Globus pallidus (tissue), 1 donor: ENCODE measurements at places on chromosomes 3 and 15.

DNA sequence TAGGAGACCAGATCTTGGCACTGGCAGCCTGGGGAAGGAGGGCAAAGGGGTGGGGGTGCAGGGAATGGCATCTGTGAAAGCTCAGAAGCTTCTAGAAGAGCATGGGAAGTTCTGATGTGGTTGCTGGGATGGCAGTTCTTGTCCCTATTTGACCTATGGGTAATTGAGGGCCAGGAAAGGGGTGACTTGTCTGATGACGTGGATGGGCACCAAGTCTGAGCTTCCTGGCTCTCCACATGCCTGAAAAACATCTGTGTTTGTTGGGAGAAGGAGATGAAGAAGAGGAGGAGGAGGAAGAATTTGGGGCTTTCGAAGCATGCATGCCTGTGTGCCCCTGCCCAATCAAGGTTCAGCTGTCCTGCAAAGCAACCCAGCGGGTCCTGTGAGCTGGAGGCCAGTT, 158.8 kb downstream of the SMAD6 start:
- DNase-seq = no peak

- DNase-seq = no peak
These were observed 617.6 kb upstream of the ZNF717 start for GRCh38 chr3:76402926-76403325.

DNA sequence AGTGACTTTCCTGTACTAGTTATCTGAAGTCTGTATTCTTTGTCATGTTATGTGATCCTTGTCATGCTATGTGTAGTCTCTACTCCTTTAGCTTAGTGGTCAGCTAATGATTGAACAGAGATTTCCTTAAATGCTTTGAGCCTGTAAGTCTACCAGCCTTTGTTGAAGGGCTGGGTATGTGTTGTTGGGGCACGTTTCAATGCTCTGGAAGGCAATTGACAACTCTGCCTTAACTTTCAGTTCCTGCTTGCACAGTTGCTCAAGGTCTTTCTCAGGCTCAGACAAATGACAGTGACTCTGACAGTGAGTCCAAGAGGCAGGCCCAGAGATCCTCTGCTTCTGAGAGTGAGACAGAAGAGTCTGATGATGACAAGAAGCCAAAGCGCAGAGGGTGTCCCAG, 89.3 kb downstream of the CHD2 start:
- no peak for DNase-seq

- DNase-seq = no peak
These were observed 46.9 kb downstream of the PIK3R4 start for GRCh38 chr3:130699765-130700164.

GRCh38 chr3:106421909-106422308, 553.1 kb upstream of the CBLB start:
- no peak for DNase-seq

GRCh38 chr3:12180218-12180617, 21.5 kb upstream of the TIMP4 start:
- no peak for DNase-seq

DNA sequence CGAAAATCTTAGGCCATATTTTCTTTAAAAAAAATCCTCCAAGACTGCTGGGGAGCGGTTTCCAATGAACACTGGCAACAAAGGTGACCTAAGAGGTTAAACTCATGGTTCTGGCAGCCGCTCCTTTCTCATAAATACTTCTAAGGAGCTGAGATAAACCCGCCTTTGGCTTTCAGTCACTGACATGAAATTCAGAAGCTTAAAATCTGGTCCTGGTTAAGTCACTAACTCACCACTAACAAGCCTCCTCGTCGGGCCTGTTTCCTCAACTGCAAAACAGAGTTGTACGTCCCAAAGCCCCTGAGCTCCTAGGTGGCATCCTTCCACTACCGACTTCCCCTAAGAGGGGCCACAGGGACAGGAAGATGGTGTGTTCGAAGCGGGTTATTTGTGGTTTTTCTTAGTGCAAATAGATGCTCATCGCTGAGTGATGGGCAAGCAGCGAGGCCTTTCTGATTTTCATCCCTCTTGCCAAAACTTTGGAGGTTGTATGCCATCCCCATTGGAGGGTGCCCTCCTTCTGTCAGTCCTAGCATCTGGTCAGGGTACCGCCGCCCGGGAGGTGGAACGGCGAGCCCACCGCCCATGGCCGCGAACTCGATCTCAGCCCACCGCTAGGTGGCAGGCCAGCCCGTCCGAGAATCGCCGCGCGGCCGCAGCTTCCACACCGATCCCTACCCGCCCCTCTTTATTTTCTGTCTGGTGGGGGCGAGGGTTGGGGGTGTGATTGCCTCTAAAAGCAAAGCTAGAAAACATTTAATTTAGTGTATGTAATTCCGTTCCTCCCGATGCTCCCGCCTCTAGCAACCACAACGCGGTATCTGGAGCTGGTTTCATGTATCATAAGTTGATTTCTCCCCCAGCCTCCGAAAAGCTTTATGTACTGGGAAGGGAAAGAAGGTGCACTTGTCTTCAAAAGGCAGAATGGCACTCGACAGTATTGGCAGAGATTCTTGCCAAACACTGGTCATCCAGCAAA, 4.6 kb downstream of the BCL6 start:
- peak; percentile 76 for DNase-seq

DNA sequence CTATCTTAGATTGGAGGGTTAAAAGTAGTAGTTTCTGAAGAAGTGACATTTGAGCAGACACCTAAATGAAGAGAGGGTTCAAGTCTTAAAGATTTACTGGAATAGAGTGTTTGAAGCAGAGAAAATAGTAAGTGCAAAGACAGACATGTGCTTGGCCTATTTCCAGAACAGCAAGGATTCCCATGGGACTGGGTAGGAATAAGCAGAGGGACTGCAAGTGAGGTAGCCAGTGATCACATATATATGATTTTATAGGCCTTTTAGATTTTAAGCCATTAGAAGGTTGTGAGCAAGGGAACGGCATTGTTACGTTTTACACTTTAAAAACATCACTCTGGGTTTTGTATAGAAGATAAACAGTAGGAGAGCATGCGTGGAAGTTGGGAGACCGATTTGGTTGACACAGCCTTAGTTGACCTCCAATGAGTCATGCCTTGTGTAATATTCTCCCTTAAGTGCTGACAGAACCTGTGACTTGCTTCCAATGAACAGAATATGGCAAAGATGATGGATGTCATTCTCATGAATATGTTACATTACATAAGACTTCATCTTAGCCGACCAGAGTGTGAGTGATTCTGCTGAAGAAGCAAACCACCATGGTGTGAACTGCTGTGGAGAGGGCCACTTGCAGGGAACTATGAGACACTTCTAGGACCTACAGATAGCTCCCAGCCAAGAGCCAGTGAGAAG, 37.1 kb upstream of the SLC4A7 start:
- no peak for DNase-seq

DNA sequence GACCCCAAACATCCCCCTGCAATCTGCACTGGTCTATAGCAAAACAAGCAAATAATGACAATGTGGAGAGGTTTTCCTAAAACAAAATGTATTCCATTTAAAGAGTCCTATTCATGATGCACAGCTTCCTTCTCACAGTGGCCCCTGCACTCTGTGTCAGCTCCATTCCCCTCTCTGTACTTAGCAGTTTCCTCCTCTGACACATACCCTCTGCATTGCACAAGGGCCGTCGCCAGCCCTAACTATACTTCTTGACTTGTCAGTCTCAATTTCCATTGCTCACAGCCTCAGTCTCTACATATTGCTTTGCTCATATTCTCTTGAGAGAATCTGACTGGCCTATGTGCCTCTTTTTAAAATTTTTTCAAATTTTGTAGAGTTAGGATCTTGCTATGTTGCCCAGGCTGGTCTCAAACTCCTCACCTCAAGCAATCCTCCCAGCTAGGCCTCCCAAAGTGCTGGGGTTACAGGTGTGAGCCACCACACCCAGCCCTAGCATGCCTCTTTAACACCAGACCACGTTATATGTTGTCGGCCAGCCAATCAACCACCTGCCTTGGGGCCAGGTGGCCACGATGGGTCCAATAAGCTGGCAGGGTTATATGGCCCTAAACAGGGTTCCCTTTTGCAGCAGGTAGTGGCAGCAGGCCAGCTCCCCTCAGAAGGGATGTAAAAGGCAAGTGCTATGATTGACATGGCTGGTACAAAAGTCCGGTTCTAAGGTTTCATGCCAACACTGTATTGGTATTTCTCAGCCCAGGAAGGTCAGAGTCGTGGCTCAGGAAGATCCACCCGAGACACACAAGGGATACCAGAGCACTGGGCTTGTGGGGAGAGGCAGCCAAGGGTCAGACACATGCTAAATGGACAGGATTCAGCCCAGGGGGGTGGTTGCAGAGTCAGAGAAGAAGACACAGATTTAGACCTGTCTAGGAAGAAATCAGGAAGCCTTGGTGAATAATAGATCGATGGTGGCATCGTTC, 59.0 kb upstream of the SMAD3 start:
- DNase-seq = no peak

GRCh38 chr3:171458071-171458863, 1.9 kb downstream of the TNIK start:
- no peak for DNase-seq

- DNase-seq = no peak
These were observed 76.1 kb downstream of the CLDN11 start for GRCh38 chr3:170494766-170495165.

DNA sequence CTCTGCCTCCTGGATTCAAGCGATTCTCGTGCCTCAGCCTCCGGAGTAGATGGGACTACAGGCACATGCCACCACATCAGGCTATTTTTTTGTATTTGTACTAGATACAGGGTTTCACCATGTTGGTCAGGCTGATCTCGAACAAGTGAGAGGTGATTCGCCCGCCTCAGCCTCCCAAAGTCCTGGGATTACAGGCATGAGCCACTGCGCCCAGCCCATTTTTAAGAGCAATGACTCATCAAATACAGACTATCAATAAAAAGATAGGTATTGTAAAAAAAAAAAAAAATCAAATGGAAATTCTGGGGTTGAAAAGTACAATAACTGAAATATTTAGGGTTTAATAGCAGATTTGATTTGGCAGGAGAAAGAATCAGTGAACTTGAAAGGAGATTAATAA, 129.0 kb downstream of the TJP1 start:
- no peak for DNase-seq

DNA sequence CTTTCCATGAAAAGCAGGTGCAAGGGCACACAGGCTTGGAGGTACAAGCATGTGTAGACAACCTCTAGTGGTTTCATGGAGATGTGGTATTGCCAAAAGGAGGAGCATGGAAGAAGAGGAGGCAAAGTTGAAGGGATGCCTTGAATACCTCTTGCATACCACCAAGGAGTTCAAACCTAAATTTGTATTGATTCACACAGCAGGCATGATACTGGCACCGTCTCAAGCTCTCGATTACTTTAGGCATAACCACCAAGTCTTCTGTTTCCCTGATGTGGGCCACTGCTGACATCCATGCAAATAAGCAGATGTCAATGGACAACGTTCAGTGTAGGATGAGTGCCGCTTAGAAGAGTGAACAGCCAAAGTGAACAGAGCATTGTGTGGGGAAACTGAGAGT, 87.1 kb downstream of the SCN11A start:
- DNase-seq = no peak

DNA sequence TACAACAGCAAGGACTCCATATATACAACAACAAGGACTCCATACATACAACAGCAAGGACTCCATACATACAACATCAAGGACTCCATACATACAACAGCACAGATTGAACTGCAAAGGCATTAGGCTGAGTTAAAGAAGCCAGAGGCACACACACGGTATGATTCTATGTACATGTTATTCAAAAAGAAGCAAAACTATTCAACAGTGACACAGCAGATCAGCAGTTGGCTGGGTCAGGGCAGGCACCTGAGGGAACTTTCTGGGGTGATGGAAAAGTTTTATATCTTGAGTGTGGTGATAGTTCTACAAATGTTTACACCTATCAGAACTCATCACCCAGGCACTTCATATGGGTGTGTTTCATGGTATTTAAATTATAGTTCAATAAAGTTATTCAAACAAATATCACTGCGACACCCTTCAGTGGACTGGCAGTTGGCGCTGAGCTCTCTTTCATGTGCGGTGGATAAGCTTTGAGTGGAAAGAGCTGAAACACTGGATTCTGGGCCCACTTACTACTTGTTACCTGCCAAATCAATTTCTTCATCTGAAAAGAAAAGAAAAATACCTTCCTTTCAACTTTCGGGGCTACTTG, 28.0 kb downstream of the RFTN1 start:
- DNase-seq = no peak

- DNase-seq = no peak
These were observed 31.3 kb downstream of the MGA start for GRCh38 chr15:41691471-41691870.

GRCh38 chr3:69558912-69559311, 173.0 kb upstream of the FRMD4B start:
- peak; percentile 73 for DNase-seq

GRCh38 chr15:79193103-79193502, 89.4 kb upstream of the ANKRD34C start:
- no peak for DNase-seq

DNA sequence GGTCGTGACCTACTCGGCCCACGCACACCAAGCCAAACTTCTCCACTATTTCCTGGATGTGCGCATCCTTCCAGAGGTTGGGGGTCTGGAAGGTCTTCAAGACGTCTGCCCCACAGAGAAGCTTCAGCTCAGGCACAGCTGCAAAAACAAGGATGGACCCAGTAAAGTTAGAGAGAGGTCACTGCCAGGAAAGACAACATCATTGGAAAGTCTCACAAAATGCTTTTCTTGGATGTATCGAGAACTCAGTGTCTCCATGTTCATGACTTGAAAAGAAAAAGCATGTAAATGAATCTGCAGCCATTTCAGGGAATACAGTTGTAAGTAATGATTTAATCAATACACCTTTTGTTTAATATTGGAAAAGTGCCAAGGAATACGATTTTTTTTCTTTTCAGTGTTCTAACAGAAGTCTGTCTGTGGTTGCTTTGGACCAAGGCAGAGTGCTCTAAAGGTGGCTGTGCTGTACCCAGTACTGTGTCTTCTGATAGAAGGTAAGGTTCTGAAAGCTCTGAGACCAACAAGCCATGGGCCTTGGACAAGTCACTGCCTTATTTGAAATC, 21.8 kb upstream of the RBP1 start:
- no peak for DNase-seq

- DNase-seq = peak; percentile 78
These were observed 69.0 kb downstream of the RAB7A start for GRCh38 chr3:128794770-128795649.

DNA sequence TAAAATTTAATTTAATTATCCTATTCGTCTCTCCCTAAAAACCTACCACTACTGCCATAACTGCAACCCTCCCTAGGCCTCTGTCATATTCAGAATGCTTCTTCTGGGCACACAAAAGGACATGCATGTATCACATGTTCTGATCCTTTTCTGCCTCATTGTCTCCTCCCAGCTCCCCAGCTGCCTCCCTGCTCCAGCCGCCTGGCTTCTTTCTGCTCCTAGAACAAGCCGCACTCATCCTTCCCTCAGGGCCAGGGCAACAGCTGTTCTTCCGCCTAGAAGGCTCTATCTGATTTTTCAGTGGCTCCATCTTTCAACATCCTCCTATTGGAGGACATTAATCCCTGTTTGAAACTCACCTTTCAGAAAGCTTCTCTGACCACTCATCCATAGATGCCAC, 38.6 kb downstream of the TMED3 start:
- DNase-seq = no peak

DNA sequence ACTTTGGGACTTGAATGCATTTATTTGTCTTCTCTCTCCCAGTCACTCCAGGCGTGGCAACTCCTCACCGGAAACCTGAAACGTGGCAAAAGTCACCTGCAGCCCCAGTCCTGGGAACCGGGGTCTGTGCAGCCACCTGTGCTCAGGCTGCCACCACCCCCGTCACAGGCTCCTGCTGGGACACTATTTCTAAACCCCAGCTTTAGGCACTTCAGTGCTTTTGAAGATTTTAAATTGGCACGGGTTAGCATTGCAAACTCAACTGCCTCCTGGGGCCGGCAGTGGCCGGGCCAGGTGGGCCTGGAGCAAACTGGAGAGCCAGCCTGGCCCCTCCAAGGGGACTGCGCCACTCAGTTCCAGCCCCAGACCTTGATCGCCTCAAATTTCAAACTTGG, 146.7 kb upstream of the IQSEC1 start:
- DNase-seq = no peak
